ENCODE measurements at places on chromosomes 3 and 15.

- H3K27me3 ChIP-seq: no peaks in the 10 kb centered on the region
- H3K4me3 ChIP-seq: no peak overlapping the region
- H3K36me3 ChIP-seq: no peaks in the 10 kb centered on the region
- peaks cover 43% of the 10 kb centered on the region for H3K4me1 ChIP-seq
These were observed 62.8 kb upstream of the PPARG start for GRCh38 chr3:12226031-12226430.

GRCh38 chr3:49856181-49857005 is at the start of gene TRAIP:
Gene TRAIP, minus strand, starts transcription at chr3:49856564. Its CDS starts 111 bp downstream, at chr3:49856453.
- peak within 1 kb of the TSS; percentile 86 for H3K4me3 ChIP-seq
- H3K27ac ChIP-seq: peak within 1 kb of the TSS; percentile 74
- peak; percentile 96 for DNase-seq
- peaks cover 8% of the 10 kb centered on the region for H3K4me1 ChIP-seq

- H3K27me3 ChIP-seq: peaks cover 68% of the 10 kb centered on the region
- no peaks in the 10 kb centered on the region for H3K36me3 ChIP-seq
- H3K27ac ChIP-seq: no peak overlapping the region
- DNase-seq: no peak
- H3K4me1 ChIP-seq: peaks cover 17% of the 10 kb centered on the region
- no peak overlapping the region for H3K4me3 ChIP-seq
These were observed 3.5 kb downstream of the SLITRK3 start for GRCh38 chr3:165192610-165193192.

- H3K27me3 ChIP-seq: peaks cover 6% of the 10 kb centered on the region
- no peak for DNase-seq
- H3K36me3 ChIP-seq: no peaks in the 10 kb centered on the region
- no peak overlapping the region for H3K4me3 ChIP-seq
- H3K27ac ChIP-seq: no peak overlapping the region
These were observed 175.0 kb downstream of the PDZRN3 start for GRCh38 chr3:73449774-73450173.

GRCh38 chr15:93167291-93167690 is 78.3 kb upstream of the RGMA start:
- H3K36me3 ChIP-seq: no peaks in the 10 kb centered on the region
- peaks cover 9% of the 10 kb centered on the region for H3K4me1 ChIP-seq
- peaks cover 18% of the 10 kb centered on the region for H3K27me3 ChIP-seq
- H3K27ac ChIP-seq: no peak overlapping the region

Measured in MCF 10A (cell line).